ENCODE measurements at places on chromosomes 7 and 10.

DNA sequence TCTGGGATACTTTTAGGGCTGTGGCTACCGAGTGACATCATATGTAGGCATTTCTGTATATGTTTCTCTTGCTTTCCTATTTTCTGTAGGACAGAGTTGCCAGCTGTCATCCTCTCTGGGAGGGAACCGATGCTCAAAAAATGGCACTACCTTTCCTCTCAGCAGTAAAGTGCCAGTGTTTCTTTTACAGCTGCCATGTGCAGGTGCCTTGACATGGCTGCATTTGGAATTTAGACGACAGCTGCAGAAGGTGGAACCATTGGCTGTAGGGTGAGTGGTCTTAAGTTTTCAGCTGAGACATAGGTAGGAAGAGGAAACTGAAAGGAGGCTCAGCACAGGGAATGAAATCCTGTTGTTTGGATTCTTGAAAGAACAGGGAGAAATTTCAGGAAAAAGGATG lies 20.2 kb upstream of the RPA3 start:
- DNase-seq = no peak

DNA sequence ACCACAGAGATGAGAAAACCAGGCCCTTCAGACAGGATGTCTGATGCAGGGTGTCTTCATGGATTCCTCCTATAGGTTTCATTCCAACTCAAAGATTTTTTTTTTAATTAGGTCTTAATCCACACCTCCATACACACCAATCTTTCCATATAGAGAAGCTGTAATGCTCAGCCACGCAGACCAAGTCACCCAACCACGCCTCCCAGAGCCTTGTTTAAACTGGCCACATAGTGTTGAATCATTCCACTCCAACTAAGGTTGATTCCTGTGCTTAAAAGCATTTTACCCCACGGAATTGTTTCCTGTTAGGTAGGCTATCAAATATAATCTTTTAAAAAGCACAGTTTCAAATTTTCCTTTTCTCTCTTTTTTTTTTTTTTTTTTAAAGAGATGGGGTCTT lies 153.6 kb downstream of the TYW1B start:
- no peak for DNase-seq

GRCh38 chr10:77027576-77027975 lies 610.0 kb downstream of the KCNMA1 start:
- DNase-seq = no peak

- DNase-seq = peak; percentile 37
Observed at GRCh38 chr7:6650521-6651011, 13.4 kb downstream of the ZNF316 start.

DNA sequence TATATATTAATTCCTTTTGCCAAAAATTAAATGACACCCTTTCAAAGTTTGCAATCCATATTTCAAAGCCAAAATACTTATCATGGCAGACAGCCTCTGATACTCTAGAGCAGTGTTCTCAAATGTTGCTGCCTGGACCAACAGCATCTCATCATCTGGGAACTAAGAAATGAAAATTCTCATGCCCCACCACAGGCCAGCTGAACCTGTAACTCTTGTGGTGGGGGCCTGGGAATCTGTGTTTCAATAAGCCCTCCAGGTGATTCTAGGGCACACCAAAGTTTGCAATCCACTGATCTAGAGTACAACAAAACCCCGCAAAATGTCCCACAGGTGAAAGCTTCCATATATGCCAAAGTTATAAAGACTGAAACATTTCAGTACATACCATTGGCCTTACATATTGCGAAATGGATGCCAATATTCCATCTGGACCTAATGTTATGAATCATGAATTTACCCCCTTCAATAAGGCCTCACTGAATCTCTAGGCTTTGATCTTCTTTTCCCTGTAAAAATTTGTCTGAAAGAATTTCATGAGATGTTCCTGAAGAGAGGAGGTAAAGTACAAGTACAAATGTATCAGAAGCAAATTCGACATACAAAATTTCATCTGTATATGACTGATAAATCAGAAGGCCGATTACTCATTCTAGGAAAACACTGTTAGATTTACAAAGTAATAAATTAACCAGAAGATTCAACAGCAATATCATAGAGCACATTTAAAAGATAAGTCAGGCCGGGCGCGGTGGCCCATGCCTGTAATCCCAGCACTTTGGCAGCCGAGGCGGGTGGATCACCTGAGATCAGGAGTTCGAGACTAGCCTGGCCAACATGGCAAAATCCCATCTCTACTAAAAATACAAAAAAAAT lies 25.3 kb upstream of the EPC1 start:
- no peak for DNase-seq

Data from H7 (cell line).